ENCODE measurements at places on chromosomes 5 and 9.

- no peak for DNase-seq
These were observed 2.2 kb downstream of the RAD1 start for GRCh38 chr5:34913072-34913471.

DNA sequence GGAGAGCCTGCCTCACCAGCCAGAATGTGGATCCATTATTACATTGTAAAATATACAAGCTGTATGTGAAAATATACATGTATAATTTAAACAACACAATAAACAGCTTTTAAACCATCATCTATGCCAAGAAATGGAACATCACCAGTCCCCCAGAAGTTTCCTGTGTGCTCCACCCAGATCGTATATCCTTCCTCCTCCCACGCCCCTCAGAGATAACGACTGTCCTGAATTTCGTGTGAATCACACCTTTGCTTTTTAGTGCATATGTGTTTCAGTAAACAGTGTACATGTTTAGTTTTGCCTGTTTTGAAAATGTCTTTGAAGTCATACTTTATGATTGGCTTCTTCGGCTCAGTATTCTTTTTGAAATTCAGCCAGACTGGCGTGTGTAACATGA lies 134.6 kb upstream of the MYO10 start:
- DNase-seq, result no peak

- no peak for DNase-seq
These were observed 82.5 kb upstream of the UBTD2 start for GRCh38 chr5:172365948-172366608.

- DNase-seq, result no peak
These were observed 125.9 kb downstream of the AOPEP start for GRCh38 chr9:94852373-94852772.

- no peak for DNase-seq
These were observed 64.2 kb downstream of the GAPVD1 start for GRCh38 chr9:125325826-125326225.

DNA sequence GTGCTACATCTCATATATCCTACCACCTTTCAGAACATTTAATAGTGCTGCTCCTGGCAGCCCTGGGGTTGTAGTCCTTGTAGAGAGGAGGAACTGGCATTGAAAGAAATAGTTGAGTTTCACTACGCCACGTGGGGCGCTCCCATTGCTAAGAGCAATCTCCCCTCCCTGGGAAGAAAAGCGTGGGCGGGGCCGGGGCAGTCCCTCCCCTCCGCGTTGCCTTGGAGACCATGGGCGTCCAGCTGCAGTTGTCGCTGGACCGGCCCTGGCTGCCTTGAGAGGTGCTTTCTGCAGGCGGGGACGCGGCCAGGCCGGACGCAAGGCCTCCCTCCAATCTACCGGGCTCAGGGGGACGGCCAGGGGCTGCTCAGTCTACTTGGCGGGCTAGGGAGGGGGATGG lies 368 bp upstream of the CCDC180 start:
- peak; percentile 85 for DNase-seq

DNA sequence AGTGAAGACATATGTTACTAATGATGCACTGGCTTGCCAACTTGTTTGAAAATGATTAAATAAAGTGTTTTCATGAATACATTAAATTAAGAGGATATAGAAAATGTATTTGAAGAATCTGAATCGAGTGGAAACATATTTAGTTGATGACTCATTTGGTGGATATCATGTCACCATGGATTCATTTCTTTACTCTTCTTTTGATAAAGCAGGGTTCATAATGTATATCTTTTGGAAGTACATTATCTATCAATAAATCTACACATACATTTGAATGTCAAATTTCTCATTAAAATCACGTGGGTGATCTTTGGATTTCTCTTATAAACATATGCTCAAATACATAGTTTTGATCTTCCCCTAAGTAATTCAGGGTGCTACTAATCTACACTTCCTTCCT lies 1148.1 kb upstream of the ACO1 start:
- DNase-seq, result no peak

DNA sequence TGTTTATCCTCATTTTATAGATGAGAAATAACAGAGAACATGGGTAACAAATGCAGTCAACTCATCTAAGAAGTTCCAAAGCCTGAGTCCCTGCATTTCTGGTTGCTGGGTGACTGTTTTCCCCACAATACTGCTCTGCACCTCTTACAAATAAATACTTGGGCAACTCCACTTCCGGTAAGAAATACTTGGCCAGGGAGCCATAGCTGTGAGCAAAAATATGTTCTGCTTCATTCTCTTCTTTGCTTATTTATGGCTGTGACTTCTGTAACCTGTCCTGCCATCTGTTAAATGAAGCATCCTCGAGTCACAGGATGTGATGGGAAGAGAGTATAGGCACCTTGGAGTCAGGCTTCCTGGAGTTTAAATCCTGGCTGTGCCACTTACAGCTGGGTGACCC lies 49.9 kb downstream of the GDNF start:
- no peak for DNase-seq

- DNase-seq, result no peak
These were observed 19.2 kb downstream of the KCTD16 start for GRCh38 chr5:144189800-144190429.

DNA sequence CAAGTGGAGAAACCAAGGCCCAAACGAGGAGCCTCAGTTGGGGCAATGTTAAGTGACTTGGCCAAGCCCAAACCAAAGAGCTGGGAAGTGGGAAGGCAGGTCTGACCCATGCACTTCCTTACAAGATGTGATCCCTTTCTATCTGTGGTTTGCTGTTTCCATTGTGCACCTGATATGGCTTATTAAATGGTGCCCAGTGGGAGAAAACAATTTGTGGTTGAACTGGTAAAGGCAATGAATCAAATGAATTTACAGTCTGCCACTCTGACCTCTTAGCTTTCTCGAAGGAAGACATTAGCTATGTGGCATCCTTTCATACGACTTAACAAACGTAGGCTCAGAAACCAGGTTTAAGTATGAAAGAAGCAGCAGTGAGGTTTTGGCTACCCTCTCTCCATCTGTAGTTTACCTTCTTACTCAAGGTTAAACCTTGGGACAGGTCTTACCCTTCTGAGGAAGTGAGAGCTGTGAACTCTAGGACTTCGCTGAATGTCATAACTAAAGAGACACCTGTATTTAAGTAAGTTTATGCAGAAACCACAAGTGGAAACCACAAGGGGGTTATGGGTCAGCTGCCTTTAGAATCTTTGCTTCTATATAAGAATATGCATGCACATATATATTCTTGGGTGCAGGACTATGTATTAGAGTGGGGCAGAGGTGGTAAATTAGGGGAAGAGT lies 100.5 kb upstream of the SPATA31D4 start:
- no peak for DNase-seq

DNA sequence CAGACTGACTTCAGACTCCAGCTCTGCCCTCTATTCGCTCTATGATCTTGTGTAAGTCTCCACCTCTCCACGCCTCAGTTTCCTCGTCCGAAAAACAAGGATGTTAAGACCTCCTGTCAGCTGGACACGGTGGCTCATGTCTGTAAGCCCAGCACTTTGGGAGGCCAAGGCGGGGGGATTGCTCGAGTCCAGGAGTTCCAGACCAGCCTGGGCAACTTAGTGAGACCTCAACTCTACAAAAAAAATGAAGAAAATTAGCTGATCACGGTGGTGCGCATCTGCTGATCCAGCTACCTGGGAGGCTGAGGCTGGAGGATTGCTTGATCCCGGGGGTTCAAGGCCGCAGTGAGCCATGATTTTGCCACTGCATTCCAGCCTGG lies 36.6 kb upstream of the GABRP start:
- DNase-seq, result no peak

DNA sequence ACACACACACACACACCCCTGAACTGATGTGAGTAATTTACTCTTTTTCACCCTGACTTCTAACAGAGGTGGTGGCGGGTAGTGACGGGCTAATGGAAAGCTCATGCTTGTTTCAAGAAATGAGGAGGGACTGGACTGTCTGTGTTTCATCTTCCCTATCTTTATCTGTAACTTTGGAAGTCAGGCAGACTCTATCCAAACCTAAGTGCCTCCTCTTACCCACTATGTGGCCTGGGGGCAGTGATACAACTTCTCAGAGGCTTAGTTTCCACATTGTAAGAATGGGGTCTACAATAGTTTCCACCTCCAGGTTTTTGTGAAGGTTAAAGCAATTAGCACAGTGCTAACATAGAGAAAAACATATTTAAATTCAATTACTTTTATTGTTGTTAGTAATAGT lies 5.9 kb upstream of the TRPM3 start:
- no peak for DNase-seq

- DNase-seq, result no peak
These were observed 72.2 kb upstream of the EPB41L4A start for GRCh38 chr5:112491257-112491656.

- DNase-seq, result no peak
These were observed 17.4 kb upstream of the PITX1 start for GRCh38 chr5:135051399-135051798.

DNA sequence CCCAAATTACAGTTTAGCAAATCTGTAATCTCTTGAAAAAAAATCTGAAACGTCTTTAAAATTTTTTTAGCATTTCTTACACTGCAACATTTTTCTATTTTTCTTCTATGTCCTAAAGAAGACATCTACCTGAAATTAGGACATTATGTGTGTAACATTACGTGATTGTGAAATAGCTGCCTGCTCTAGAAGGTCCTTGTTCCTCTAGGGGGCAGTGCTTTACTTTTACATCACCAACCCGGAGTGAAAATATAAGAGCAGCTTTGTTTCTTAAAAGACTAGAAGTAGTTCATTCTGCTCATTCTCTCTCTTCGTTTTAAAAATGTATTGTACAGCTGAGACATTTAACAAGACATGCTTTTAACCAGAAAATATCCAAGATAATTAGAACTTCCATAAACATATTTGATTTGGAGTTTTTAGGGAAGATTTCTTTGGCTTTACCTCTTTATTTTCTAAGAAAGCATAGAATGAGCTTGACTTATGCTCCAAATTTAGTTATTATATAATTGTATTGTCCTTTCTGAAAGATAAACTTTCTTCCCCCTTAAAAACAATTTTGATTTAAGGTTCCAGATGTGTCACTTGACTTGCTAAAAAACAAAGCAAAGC lies 48.1 kb upstream of the RIOK2 start:
- DNase-seq, result peak; percentile 86

DNA sequence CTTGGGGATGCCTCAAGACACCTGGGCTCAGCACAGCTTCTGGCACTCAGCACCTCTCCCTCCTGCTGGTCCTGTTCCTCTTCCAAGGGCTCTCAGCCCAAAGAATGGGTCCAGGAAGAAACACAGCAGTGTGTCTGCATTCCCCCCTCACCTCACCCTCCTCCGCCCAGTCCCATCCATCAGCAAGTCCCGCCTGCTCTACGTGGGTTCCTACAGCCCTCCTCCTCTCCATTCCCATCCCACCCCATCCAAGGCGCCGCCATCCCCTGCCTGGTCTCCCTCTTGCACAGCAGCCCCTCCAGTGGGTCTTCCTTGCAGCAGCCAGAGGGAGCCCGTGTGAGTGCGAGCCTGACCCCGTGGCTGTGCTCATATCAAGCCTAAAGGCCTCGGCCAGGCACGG lies 52.3 kb upstream of the RPL26L1 start:
- DNase-seq, result no peak

DNA sequence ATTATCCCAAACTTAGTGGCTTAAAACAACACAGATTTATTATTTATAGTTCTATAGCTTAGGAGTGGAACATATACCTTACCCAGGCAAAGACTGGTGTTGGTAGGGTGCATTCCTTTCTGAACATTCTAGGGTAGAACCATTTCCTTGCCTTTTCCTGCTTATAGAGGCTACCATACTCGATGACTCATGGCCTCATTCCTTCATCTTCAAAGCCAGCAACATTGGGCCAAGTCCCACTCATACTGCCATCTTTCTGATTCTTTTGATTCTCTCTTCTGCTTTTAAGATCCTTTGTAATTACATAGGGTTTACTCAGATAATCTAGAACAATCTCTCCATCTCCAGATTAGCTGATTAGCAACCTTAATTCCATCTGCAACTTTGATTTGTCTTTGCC lies 452.7 kb upstream of the KLF4 start:
- no peak for DNase-seq

DNA sequence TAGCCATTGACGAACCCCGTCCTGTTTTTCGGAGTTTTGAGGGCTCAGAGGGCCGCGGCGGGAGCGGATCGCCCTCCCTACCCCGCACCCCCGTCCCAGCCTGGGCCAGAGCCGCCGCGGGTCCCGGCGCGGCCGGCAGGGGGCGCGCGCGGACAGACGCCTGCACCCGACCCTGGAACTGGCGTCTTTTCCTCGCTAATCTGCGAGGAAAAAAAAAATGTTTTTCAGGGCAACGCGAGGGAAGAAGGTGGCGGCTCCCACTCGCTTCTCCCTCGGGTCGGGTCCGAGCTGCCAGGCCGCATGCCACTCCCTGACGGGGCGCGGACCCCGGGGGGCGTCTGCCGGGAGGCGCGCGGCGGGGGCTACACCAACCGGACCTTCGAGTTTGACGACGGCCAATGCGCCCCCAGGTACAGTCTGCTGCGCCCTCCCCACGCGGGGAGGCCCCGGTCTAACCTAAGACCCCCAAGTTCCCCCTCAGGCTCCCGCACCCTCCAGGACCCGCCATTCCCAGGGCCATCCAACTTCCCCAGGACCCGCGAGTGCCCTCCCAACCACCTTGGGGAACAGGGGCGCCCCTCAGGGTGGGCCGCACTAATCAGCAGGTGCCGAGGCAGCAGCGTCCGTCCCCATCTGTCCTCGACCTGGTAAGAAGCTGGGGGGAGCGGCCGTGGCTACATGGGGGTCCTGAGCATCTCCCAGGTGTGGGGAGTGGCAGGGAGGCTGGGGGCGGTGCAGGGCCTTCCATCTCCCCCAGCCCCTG lies at the start of gene KCNT1:
Gene KCNT1, plus strand, starts transcription at position 227 of the 763 bp plus-strand sequence. Its CDS starts 74 bp downstream, at position 301.
- DNase-seq, result no peak

DNA sequence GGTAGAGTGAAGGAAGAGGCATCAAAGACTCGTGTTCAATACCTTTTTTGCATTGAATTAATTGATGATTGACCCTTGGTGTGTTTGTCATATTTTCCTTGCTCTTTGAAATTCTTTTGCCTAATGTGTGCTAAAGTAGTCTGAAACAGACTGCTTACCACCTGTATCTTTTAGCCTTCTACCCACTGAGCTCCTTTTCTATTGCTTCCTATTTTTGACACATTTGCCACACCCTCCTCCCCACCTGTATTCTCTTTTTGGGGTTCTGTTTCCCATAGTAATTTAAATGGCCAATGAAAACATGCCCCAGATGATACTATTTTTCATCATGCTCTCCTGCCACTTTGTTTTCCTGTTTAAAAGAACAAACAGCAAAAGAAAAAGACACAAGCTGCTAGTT lies 78.5 kb downstream of the ZCCHC7 start:
- no peak for DNase-seq

DNA sequence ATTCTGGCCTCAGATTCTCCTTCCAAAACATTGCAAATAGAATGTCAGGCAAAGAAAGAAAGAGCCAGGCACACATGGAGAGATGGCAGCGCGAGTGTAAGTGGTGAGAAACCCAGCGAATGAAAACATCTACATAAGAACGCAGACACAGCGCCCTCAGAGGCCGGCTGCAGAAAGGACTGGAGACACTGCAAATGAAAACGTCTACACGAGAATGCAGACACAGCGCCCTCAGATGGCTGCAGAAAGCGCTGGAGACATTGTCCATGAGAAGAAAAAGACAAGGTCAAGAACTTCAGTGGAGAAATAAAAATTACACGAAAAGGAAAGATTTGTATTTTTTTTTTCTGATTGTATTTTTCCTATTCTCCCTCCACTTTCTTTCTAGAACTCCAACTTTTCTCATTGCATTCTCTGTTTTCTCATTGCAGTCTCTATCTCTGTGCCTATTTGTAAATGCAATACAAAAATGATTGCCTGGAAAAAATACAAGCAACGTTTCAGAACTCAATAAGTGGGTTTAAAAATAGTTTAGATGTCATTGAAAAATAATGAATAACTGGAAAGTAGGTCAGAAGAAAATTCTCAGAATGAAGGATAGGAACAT lies 117.9 kb upstream of the LPCAT1 start:
- peak; percentile 96 for DNase-seq

All from Ammon's horn (tissue), 1 donor.